Dermis microvascular lymphatic vessel endothelial cell (primary cell): ENCODE measurements at places on chromosomes 1 and 21. TPM values are rescaled to one million over a fixed set of nuclear protein-coding genes. Genes with fewer than 3 reads are reported as not detected.

GRCh38 chr21:26850116-26850643 lies 5.0 kb upstream of the ADAMTS1 start:
- DNase-seq, result peak; percentile 26

DNA sequence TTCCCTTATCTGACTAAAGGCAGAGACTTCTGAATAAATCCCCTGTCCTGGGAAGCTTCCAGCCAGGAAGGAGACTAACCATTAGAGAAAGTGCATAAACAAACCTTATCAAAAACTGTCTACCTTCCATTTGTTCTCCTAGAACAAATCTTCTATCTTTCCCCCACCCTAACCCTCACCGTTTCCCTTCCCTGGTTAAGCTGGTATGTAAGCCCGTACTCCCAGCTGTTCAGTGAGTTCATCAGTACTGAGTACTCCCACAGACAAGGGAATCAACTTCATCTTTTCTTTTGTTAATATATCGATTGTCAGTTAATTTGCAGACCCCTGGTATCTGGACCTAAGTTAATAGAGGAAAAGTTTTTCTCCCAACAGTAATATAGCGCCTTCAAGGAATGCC lies 20.1 kb upstream of the COG2 start:
- DNase-seq, result no peak

- no peak for DNase-seq
Measured at GRCh38 chr1:217272385-217272784, 358.5 kb downstream of the GPATCH2 start.

GRCh38 chr1:78301141-78301540 lies 189.6 kb upstream of the PTGFR start:
- DNase-seq, result no peak

DNA sequence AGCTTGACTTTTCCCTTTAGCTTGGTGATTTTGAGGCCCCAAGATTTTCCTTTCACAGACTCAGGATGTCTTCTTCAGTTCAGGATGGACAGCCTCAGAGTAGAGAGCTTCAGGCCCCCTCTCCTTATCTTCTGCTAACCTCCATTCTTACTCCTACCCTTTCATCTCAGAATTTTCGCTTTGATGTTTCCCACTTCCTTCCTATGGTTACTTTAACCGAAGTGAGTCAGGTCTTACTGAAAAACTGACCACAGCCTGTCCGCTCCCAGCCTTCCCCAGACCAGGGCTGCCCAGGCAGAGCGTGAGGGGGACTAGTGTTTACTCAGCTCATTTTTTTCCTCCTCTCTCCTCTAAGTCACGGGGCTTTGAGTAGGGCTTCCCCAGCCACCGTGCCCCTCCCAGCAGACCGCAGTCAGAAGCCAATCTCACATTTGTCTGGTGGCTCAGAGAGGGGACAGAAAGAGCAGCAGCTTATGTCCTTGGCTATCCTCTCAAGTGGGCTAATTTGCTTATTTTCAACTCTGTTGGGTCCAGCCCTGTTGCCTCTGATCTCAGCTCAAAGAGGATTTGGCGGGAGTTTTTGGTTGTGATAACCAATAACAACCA lies 4.2 kb upstream of the IL19 start:
- DNase-seq, result peak; percentile 7

DNA sequence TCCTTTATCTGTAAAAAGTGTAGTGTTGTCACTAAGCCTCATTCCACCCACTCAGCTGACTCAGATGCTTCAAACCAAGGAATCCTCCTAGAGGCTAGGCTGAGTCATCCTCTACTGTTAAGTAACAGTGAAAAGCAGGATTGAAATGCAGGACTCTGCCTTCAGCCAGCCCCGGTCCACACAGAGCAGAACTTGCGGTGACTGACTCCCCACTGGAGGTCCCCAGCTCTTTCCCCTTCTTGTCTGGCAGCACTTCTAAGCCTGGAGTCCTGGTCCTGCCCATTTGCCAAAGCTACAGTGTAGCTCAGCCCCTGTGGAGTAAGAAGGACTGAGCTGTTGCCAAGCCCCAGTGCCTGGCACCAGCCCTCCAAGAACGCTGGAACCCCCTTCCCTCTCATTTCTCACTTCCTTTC lies 1.7 kb downstream of the RAB7B start:
- DNase-seq, result no peak

DNA sequence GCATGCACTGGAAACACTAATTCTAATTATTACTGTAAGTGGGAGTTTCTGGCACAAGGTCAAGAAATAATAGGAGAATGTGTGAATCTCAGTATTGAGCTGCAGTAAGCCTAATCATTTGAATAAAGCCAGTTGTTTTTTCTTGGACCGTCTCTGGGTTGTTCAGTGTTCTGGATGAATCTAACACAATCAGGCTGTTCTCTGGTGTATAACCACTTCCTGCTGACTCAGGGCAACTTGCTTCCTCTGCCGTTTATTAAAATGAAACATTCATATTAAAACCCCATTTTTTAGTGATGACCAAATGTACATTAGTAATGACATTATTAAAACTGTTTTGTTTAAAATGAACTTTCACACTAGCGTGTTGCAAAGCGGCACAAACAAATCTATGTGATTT lies 273.1 kb upstream of the SNX7 start:
- peak; percentile 87 for DNase-seq

DNA sequence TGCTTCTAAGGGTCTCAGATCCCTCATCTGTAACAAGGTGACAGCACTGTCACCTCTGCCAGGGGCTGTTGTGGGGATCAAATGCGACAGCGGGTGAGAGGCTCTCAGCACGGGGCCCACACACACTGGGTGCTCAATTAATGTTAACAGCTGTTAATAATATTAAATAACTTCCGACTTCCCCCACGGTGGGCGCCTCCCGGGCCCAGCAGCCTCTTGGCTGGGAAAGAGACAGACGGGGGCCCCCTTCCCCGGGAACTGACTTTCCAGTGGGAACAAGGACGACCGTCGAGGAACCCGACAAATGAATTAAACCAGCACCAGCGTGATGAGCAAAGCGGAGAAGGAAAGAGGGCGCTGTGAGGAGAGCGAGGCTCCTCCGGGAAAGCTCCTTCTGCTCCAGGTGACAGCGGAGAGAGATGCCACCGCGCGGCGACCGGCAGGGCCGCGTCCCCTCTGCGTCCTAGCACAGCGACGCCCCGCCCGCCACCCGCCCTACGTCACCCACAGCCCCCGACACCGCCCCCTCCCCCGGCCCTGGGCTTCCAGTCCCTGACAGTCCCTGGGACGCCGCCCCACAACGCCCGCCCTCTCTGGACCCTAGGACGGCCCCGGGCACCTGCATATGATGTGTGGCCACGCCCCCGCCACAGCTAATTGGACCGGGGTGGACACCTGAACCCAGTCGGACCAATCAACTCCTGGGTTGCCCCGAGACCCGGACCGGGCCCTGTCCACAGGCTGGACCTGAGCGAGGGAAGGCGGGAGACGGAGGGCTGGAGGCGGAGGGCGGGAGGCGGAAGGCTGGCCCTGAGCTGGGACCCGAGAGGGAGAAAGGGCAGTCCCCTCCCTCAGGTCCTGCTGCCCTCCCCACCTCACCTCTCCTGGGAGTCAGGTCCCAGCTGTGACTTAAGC lies 38.2 kb downstream of the MATN1 start:
- no peak for DNase-seq

DNA sequence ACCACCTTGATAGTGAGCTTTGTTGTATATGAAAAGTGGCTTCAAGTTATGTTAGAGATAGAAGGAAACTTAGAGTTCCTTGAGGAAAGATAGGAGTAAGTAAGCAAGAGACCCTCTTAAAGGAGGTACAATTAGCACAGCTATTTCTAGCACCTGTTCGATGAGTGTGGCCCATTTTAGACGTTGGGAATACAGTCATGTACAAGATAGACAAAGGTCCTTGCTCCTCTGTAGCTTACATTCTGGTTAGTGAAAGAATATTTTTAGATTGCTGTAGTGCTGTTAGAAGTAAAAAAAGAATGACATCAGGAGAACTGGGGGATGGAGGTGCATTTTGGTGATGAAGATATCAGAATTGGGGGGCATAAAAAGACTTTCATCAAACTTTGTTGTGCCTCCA lies 47.5 kb downstream of the MRPS6 start:
- DNase-seq, result no peak

GRCh38 chr1:13643017-13643416 lies 57.0 kb upstream of the PRDM2 start:
- DNase-seq, result no peak

DNA sequence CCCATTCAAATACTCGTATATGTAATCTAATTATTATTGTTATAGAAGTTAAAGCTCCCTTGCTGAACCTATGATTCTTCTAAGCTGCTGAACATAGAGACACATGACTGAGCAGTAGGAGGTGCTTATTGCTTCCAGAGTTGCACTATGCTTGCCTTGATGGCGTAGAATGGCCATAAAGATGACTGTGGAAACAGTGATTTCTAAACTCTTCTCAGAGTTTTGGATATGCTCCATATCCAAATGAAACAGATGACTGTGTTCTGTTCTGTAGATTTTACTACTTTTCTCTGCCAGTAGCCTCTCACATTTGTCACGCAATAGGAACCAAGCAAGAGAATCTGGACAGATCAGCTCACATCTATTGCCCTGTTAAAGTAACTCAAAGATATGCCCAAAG lies 88.1 kb upstream of the CACYBP start:
- no peak for DNase-seq

Gene LAPTM5
- 28.6 and 69.4 TPM in 2 replicates for total RNA-seq

Gene SPRR2F
- total RNA-seq, result not detected in 2 replicates

Gene KCNA2
- not detected in 2 replicates for total RNA-seq

Gene ACTA1
- under 0.01 TPM in 1 of 2 replicates, not detected in the other for total RNA-seq
